Activated naive CD8-positive, alpha-beta T cell treated with anti-CD3 and anti-CD28 coated beads, Interleukin-2, amount 10 ng/mL, durations not matched to agents 7 days and 5 days (primary cell): ENCODE measurements at places on chromosomes 7 and 10. TPM values are rescaled to one million over a fixed set of nuclear protein-coding genes. Genes with fewer than 3 reads are reported as not detected.

The SRGN gene
- total RNA-seq, result 167 TPM

DNA sequence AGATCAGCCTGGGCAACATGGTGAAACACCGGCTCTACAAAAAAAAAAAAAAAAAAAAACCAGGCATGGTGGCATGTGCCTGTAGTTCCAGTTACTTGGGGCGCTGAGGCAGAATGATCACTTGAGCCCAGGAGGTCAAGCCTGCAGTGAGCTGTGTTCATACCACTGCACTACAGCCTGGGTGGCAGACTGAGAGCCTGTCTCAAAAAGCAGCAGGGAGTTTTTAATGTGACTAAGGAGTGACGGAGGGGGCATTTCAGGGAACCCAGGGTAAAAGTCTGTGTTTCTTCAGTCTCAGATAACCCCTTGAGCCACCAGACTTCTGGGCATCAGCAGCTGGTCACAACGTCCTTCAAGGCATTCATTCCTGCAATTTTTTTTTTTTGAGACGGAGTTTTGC is 2.2 kb upstream of the C10orf95 start:
- H3K27ac ChIP-seq, result no peak overlapping the region
- H3K36me3 ChIP-seq, result peaks cover 22% of the 10 kb centered on the region
- no peak for DNase-seq
- peaks cover 34% of the 10 kb centered on the region for H3K4me1 ChIP-seq
- no peak overlapping the region for H3K4me3 ChIP-seq
- no peaks in the 10 kb centered on the region for H3K27me3 ChIP-seq

DNA sequence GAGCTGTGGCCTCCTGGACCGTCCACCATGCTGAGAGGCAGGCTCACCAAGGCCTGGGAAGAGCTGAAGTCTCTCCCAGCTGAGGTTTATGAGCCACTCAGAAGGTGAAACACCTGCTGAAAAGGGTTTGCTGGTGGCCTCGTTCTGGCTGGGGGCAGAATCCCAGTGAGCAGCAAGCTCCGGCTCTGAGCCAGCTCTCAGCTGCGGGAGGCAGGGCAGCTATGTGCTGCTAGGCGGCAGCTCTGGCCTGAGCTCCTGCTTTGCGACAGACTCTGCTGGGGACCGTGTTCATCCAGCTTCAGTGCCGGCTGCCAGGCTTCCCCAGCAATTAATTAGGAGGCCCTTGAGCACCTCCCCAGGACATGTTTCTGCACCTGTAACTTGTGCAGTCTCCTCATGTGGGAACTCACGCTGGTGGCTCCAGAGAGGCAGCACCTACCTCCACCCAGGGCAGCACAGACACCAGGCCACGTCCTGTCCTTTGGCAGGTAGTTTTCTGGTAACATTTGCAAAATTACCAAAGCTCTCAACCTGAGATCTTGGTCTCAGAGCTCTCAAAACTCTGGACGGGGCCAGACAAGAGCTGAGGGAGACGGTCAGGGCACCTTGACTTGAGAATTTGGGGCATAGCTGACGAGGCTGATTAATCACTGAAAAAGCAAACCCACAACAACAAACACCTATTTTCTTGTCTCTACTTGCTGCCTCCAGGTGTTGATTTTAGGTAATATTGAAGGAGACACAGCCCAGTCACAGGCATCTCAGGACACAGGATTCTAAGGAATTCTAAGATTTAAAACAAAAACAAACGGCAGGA is 185.0 kb downstream of the TCERG1L start:
- no peaks in the 10 kb centered on the region for H3K4me1 ChIP-seq
- H3K27me3 ChIP-seq, result no peaks in the 10 kb centered on the region
- no peak for DNase-seq
- no peak overlapping the region for H3K27ac ChIP-seq

GRCh38 chr7:37493810-37494209 is 45.1 kb upstream of the ELMO1 start:
- peaks cover 4% of the 10 kb centered on the region for H3K4me1 ChIP-seq
- DNase-seq, result no peak
- H3K27ac ChIP-seq, result no peak overlapping the region
- no peaks in the 10 kb centered on the region for H3K36me3 ChIP-seq
